GM12865 (cell line): ENCODE measurements at places on chromosomes 2 and 18.

DNA sequence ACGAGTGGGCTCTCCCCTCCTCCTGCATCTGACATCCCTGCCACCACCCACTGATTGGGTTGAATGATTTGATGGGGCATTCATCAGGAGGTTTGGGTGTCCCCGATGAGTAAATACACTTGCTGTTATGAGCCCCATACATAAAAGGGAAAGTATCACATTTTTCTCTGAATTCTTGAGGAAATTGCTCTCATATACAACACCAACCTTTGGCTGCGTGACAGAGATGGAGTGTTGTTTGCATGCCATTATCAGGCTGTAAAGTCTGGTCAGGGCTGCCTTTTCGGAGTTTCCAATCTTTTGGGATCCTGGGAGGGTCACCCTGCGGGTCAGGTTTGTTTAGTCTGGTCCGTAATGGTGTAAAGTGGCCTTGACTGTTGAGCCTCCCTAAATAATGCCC, 227.9 kb upstream of the SPRED2 start:
- no peak for DNase-seq

- no peak for DNase-seq
Observed at GRCh38 chr2:226794751-226795171, 4.9 kb downstream of the IRS1 start.

GRCh38 chr2:160064916-160065315, 2.5 kb upstream of the PLA2R1 start:
- no peak for DNase-seq

DNA sequence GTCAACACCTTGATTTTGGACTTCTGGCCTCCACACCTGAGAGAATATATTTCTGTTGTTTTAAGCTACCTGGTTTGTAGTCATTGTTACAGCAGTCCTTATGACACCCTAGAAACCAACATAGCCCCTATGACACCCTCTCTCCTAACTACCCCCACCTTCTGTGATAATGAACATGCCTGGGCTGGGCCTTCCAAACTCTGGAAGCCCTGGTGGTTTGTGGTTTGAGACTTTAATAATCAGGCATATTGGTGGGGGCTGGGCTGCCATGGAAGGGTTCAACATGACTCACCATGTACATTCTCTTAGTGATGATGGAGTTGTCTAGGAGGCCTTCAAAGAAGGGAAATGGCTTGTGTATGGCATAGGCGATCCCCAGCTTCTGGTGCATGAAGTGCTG, 3.3 kb downstream of the SP110 start:
- DNase-seq: no peak

- no peak for DNase-seq
Observed at GRCh38 chr2:144508172-144508851, 11.6 kb downstream of the ZEB2 start.

GRCh38 chr2:96949701-96950350, 36.6 kb downstream of the FAM178B start:
- DNase-seq: no peak

- no peak for DNase-seq
Observed at GRCh38 chr2:142716463-142717242, 160.8 kb upstream of the KYNU start.

DNA sequence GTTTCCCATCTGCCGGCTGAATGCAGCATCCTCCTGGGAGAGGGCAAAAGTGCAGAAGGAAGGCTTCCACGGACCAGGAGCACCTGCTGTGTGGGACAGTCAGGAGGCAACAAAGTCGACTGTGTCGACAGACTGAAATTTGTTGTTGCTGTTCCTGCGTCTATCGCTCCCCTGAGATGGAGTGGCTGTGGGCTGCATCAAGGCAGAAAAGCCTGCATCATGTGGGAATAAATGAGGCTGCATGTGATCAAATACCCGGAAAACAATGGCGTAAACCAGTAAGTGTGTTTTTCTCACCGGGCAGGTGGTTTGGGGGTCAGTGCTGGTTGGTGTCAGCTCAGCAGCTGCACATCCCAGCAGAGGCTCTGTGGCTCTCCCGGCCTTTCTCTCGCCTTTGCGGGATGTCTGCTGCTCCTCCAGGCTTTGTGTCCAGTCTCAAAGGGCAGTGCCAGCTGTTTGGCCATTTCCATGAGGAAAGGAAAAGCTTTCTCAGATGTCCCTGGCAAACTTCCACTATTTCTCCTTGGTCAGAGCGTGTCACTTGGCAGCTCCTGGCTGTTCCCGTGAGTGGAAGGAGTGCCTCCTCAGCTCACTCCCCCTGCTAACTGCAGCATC, 262.4 kb downstream of the NDUFA10 start:
- no peak for DNase-seq

- peak; percentile 5 for DNase-seq
Observed at GRCh38 chr2:152499331-152499816, 164.4 kb downstream of the FMNL2 start.

GRCh38 chr2:218370410-218371063, 11.5 kb upstream of the SLC11A1 start:
- no peak for DNase-seq

- DNase-seq: no peak
Observed at GRCh38 chr2:18432999-18433398, 127.5 kb downstream of the RDH14 start.

GRCh38 chr2:150429384-150429961, 58.0 kb downstream of the RND3 start:
- no peak for DNase-seq

DNA sequence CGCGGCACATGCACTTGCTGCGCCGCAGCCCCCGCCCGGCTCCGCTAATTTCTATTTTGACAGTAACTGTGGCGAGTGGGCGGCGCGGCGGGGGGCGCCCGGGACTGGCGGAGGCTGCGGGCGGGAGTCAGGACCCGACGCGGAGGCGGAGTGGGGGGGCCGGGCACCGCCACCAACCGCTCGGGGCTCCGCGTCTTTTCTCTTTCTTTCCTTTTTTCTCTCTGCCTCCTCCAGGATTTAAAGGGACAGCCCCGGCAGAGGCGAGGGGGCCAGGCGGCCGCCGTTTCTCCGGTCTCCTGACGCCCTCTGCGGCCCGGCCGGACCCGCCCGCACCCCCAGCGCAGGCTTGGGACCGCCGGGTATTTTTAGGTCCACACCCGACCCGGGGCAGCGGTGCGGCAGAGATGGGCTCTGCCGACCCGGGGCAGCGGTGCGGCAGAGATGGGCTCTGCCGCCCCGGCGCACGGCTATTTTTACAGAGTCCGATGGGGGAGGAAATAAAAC, 460 bp upstream of the ZBTB7C start:
- no peak for DNase-seq

GRCh38 chr2:222753251-222753824, 81.9 kb downstream of the MOGAT1 start:
- no peak for DNase-seq

GRCh38 chr2:204730603-204731002, 185.3 kb downstream of the PARD3B start:
- DNase-seq: no peak

GRCh38 chr2:105224444-105224843, 17.1 kb upstream of the GPR45 start:
- no peak for DNase-seq

GRCh38 chr2:235658351-235659174, 164.7 kb downstream of the AGAP1 start:
- no peak for DNase-seq

DNA sequence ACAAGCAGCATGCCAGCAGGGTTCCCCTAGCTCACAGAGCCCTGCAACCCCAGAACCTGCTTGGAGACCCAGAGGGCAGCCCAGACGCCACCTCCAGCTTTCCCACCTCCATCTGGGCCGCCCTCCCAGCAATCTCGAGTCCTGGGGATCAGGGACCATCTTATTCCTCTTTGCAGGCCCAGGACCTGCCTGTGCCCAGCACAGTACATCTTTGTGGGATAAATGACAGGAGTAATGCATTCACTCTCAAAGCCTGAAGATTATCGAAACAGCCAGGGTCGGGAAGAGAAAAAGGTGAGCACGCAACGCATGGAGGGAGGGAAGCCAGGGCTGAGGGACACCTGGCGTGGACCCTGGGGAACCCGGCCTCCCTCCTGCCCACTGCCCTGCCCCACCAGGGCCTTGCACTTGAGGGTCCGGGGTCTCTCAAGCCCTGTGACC, 144.1 kb downstream of the NDUFA10 start:
- no peak for DNase-seq

DNA sequence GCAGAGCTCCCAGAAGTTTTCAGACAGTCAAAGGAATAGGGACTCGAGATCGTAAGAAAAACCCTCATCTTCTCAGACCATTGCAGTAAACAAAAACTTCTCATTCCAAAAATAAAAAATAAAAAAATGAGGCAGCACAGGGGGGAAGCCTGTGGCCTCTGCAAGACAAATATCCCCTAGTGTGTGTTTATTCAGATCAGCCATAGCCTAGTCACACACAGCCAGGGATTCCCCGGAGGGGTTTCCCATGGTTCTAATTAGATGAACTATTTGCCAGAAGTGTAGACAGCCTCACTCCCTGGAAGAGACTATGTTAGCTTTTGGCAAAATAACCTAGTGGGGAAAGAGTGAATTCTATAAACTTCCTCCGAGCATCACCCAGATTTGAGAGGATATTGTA, 122.9 kb upstream of the KLF7 start:
- peak; percentile 72 for DNase-seq

DNA sequence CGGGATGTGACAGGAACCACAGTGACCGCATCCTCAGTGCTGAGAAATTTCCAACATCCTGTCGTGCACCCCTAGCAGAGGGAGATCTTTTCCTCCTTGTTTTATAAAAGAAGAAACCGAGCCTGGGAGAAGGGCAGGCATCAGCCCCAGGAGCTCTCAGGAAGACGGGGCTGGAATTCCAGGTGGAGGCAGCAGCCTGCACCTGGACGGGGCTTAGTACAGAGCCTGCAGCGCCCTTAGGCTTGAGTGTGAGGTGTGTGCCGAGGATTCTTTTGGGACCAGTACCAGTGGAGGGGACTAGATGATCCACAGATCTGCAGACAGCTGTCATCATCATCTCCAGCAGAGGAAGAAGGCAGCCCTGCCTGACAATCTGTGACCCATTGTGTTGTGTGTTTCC, 148.8 kb downstream of the GBX2 start:
- DNase-seq: no peak
